ENCODE measurements at places on chromosomes 7 and 10.

DNA sequence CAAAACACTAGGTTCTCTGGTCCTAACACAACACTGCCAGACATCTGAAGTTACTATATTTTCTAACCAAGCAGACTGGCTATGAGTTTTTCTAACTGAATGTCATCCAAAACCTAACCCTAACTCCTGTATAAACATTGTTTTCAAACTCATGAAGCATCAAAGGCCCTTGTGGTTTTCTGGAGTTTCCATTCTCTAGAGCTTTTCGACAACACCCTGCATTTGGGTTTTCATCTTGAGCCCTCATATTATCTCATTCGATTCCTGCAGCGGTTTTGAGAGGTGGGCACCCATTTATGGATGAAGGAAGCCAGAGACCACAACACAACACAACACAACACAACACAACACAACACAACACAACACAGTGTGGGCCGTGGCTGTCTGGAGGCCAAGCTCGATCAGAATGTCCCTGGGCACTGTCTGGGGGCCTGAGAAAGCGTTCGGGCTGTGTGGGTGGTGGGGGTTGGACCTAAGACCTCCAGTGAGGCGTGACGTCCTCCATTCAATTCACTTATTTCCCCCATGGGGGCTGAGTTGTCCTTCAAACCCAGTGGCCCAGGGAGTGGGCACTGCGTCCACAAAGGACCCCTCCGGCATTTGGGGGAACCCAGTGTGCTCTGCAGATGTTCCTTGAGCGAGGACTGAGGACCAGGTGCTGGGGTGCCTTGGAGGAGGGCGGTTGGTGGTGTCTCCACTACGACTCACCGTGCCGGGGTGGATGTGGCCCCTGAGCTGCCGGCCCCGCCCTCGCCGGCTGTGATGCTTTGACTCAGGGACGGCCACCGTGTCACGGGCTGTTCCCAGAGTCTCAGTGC is 490.4 kb downstream of the DNAJB6 start:
- DNase-seq, result no peak

DNA sequence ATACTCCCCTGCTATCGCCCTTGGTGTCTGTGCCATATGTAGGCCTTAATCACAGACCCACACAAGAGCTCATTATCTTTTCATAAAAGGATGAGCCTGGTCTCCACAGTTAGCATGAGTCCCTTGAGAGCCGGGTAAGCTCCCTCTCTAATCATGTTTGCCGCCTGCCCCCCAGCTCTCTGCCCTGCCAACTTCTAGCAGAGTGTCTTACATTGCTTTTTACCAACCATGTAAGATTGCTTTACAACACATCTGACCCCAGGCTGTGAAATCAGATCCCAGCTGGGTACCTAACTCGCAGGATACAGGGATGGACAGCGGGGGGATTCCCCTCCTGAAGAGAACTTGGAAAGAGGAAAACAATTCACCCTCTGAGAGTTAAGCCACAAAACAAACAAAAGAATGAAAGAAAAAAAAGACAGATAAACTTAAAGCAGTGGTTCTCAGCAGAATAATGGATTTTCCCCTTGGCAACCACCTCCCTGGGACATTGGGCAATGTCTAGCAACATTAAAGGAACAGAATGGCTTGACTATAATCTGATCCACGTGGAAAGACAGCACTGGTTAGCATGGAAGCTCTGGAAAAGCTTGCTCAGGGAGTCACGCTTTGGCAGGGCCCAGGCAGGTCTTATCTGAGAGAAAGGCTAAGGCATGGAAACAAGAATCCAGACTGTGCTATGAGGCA is 39.4 kb upstream of the ATOH7 start:
- no peak for DNase-seq

DNA sequence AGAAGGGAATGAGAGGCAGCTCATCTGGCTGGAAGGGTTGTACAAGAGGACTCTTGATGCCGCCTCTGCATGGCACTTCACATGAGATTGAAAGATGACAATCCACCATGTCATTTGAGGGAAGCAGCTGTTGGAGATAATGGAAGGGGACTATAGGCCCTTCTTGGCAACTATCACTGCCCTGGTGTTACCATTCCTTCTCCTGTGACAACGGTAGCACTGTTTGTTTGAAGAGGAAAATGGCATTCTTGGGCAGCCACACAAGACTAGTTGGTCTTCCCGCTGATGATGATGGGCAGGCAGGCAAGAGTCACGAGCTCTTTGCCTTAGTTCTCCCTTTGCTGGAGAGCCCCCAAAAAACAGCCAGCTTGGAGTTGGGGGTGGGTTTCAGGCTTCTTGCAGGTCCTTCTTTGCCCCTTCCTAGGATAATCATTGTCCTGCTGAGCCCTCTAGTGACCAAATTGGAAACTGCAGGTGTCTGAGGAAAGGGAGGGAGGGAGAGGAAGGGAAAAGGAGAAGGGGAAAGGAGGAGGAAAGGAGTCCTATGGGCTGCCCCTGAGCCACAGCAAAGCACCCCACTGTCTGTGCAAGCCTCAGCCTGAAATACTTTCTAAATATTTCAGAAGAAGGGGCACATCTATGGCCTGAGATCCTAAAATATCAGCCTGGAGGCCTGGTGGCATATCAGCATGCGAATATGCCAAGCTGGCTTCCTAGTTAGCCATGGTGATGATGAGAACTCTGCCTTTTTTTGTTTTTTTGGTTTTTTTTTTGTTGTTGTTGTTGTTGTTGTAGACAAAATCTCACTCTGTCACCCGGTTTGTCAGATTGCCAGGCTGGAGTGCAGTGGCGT is 165.6 kb upstream of the KMT2E start:
- no peak for DNase-seq

- DNase-seq, result no peak
These were observed 200.6 kb downstream of the DIP2C start for GRCh38 chr10:488933-489215.

DNA sequence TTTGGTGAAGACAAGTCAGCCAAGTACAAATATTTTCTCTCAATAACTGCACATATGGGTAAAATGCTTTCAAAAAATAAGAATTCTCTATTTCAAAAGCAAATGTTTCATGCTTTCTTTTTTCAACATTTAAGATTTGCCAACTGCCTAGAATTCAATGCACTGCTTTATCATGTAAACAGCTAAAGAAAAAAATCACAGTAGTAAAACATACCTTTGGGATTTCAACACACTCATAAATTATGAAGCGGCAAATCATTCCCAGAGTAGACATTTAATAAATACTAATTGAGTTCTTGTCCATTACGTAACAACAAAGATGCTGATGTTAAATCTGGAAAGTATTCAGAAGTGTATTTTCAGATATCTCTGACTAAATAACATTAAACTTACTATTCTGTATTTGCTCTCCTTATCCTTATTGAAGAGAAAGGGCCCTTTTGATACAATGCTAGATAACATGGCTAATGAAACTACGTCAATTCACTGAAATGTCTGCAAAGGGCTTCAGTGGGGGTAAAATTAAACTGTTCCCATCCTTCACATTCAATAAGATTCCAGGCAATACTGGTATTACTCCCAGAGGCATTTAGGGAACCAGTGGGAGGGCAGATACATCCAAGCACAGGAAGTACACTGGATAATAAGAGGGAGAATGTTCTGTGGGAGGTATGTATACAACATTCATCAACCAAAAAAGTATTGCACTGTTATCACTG is 13.9 kb downstream of the NAPEPLD start:
- no peak for DNase-seq

DNA sequence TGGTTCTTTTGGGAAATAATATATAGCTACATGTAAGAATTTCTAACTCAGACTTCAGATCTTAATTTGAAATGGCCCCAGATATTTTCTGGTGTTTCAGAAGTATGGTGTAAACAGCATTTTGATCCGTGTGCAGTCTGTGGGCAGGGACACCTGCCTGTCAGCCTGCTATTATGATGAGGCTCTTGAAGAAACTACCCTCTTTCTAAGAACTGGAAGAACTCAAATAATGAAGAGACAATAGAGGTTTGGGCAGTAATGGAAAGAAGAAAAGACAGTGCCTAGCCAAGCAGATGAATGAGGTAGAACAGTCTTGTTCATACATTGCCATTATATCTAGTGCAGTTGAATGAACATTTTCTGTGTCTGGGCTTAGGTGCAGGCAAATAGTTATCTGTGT is 256.6 kb downstream of the ARHGAP21 start:
- DNase-seq, result no peak

DNA sequence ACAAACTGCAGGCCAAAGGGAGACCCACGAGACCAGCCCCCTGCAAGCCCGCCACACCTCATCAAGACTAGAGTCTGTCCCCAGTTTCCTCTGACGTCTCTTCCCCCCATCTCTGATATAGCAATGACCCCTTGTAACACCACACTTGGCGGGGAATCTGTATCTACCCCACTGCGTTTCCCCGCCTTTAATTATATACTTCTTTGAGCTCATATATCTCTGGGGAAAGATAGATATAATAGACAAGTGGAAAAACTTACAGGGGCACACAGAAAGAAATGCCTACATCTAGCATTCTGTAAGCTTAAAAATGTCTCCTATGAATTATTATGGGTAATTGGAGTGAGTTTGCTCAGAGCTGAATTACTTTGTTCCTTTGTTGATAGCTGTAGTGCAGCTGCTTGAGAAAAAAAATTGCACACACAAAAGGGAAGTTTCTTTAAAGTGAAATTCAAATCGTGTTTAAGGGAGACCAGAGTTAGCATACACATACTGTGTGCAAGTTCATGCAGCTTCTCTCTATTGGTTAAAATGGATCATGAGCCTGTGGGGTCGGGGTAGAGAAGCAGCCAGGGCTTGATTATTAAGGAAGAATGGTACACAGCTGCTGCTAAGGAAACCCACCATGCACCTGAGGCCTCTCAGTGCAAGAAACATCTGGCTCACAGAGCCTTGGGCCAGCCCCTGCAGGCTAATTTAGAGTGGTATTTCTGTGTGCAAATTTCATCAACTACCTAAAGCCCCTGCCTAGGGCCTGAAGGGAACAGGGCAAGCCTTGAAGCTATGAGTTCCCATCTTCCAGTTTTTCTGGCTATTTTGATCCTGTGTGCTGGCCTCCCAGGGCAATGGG is 32.5 kb downstream of the CDCA7L start:
- no peak for DNase-seq

DNA sequence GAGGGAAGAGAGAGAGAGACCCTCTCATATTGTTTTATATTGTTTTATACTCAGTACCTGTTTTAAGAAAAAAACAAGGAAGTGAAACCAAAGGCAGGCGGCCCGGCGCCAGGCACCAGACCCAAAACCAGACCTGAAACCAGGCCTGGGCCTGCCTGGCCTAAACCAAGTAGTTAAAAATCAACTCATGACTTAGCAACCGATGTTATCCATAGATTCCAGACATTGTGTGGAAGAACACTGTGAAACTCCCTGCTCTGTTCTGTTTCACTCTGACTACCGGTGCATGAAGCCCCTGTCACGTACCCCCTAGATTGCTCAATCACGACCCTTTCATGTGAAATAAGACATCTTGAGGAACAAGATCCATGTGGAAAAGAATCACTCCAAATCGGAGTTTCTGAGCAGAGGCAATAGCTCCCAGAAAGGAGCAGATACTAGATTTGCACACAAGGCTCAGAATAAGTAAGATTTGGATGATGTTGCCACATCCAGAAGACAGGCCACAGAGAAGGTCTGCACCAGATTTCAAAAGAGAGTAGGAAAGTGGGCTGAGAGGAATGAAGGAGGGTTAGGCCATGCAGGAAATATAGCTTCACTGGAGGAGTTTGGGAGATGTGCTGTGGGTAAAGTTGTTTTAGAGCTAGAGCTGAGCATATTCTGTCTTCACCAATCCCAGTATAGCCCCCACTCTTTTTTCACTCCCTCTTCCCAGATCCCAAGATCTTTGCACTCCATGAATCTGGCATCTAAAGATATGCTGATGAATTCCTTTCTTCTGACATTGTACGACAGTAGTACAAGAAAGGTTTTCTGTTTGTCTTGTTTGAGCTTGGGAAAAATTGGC is 8.8 kb upstream of the ZNF248 start:
- no peak for DNase-seq

DNA sequence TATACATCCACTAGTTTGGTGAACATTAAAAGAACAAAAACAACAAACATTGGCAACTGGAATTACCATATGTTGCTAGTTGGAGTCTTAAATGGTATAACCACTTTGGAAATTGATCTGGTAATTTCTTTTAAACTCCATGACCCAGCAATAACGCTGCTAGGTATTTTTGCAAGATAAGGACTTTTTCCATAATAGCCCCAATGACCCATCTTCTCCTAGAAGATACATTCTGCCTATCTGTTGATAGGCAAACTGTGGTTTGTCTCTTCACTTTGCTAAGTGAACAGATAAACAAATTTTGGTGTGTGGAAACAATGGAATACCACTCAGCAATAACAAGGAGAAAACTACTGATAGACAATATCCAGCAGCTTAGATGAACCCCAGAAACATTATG is 30.6 kb upstream of the MTURN start:
- DNase-seq, result no peak

DNA sequence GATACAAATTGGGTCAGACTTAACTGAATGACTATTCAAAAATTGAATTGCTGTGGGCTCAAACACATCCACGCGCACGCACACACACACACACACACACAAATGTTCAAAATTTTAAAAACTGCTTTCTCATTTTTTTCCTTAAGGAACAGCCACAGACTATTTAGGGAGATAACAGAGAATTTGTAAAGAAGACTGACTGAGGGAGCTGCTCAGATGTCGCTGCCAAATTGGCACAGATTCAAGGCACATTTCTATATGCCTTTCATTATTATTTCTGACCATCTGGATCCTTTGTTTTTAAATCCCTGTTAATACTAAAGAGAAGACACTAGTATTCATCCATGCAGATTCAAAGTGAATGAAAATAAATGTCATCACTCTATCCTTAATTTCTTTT is 154.8 kb downstream of the DGKB start:
- no peak for DNase-seq

- DNase-seq, result no peak
These were observed 205.1 kb upstream of the BMPER start for GRCh38 chr7:33700001-33700899.

- DNase-seq, result no peak
These were observed 253.2 kb downstream of the POLR1F start for GRCh38 chr7:19455623-19456022.

- DNase-seq, result no peak
These were observed 65.7 kb downstream of the ORC5 start for GRCh38 chr7:104142147-104142546.

GRCh38 chr7:53397911-53398310 is 362.5 kb downstream of the POM121L12 start:
- no peak for DNase-seq

DNA sequence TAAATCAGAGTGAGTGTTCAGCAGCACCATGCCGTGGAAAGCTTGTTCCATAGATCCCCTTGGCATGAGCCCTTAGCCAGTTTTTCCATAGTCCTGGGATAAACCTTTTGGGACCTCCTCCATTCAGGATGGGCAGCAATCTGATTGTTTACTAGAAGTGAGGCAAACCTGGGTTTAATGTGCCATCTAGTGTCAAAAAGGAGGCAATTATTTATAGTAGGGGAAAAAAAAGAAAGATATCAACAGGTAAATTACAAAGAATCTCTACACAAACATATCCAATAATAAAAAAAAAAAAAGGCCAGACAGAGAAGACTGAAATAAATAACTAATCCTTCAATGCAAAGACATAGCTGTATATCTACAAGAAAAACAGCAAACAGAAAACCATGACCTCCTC is 229.0 kb upstream of the STK17A start:
- no peak for DNase-seq

Data from NCI-H510A (cell line).